NCI-H2029 treated with DMSO at 0.1 percent for 48 hours (cell line): ENCODE measurements at places on chromosomes 1 and 21.

- DNase-seq = no peak
These were observed 17.4 kb upstream of the CD1D start for GRCh38 chr1:158163000-158163947.

GRCh38 chr1:162688521-162688920 lies 56.3 kb downstream of the DDR2 start:
- DNase-seq = no peak

- DNase-seq = no peak
These were observed 93.9 kb downstream of the TNFSF18 start for GRCh38 chr1:172956871-172957270.

- no peak for DNase-seq
These were observed 16.6 kb downstream of the UTP11 start for GRCh38 chr1:38029081-38029681.

- no peak for DNase-seq
These were observed 384.7 kb upstream of the CXADR start for GRCh38 chr21:17128132-17128531.

GRCh38 chr1:150981177-150981804 lies 801 bp upstream of the ANXA9 start:
- DNase-seq = no peak

- DNase-seq = no peak
These were observed 15.8 kb upstream of the DIP2A start for GRCh38 chr21:46442938-46443337.

GRCh38 chr1:45674478-45674877 lies 11.9 kb downstream of the GPBP1L1 start:
- no peak for DNase-seq

DNA sequence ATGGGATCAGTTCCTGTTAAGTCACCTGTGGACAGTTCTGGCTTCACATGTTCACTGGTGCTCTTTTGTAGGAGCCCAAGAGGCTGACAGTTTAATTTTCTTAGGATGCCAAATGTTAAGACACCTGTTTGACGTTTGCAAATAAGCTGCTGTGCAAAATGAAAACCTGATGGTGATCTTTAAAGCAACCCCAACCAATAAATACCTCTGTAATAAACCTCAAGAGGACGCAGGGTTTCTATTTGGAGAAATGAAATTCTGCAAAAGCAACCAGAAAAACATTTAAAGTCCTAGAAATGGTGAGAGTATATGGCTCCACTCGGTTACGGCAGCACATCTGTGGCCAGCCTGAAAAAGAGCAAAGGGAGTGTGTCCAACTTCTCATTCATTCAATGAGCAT lies 5.7 kb upstream of the RHEX start:
- DNase-seq = no peak

DNA sequence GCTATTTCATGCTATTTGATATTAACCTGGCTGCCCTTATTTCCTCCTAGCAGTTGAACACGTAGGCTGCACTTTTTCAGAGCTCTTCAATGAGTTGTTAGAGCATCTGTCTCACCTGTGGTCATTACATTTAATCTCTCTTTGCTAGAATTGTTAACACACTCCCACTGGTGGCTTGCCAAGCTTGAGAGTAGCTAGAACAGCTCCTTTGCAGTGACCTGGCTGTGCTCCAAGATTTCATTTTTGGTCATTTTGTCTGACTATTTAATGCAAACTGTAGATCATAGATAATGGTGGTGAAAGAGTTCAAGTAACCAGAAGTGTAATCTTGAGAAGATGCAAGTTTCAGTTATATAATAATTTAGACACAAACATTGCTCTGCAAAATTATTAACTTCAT lies 105.6 kb downstream of the LRRC7 start:
- DNase-seq = peak; percentile 76

DNA sequence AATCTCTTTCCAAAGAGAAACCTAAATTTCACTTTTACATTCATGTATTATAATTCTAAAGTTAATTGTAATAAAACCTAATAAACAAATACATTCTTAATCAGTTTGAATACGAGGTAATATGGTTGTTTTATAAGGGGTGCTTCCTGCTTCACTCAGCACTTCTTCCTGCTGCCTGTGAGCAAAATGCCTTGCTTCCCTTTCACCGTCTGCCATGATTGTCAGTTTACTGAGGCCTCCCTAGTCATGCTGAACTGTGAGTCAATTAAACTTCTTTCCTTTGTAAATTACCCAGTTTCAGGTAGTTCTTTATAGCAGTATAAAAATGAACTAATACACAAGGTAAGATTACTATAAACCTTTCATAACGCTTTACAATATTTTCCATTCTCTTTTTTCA lies 491.1 kb upstream of the LRRC7 start:
- no peak for DNase-seq

- DNase-seq = no peak
These were observed 198.3 kb downstream of the OLFM3 start for GRCh38 chr1:101798417-101798816.

DNA sequence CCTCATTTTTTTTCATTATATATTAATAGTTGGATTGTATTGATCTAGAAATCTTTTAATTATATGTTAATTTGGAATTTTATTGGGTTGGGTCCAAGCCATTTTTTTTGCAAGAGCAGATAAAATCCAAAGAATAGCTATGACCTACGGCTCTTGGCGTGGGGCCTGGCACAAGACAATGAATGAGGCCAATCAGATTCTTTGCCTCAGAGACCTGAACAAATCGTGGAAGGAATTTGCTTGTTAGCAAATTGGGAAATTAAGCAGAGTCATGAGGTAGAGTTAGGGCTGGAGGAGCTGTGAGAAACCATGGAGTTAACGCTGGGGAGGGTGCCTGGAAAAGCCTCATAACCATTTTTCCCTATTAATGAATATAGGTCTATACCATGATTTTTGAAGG lies 40.1 kb downstream of the CAMSAP2 start:
- DNase-seq = no peak

DNA sequence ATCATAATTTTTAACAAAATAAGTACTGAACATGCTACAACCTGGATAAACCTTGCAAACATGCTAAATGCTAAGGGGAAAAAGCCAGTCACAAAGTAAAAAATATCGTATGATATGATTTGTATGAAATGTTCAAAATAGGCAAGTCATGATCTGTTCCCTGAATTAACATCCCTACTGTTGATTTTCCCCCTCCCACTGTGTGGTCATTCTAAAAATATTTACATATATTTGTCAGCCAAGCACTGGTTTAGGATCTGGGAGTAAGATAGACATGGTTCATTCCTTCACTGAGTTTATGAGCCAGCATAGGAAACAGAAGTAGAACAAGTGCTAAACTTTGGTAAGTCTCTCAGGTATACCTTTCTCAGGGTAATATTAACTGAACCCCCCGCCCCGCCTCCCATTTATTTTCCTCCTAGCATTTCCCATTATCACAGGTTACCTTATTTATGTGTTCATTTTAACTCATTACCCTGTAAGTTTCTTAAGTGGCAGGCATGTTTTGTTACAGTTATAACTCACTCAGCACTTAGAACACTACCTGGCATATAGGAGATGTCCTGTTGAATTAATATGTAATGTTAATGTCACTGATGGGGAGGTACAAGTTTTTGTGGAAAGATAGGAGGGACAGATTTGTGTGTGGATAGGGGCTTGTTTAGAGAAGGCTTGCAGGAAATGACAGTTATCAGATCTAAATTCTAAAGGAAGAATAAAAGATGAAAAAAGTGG lies 12.3 kb downstream of the UQCRH start:
- no peak for DNase-seq

GRCh38 chr1:50066806-50067205 lies 41.9 kb upstream of the ELAVL4 start:
- no peak for DNase-seq

GRCh38 chr1:56135864-56136147 lies 443.6 kb downstream of the PLPP3 start:
- no peak for DNase-seq

GRCh38 chr1:182644886-182645285 lies 39.5 kb downstream of the RGS8 start:
- no peak for DNase-seq

DNA sequence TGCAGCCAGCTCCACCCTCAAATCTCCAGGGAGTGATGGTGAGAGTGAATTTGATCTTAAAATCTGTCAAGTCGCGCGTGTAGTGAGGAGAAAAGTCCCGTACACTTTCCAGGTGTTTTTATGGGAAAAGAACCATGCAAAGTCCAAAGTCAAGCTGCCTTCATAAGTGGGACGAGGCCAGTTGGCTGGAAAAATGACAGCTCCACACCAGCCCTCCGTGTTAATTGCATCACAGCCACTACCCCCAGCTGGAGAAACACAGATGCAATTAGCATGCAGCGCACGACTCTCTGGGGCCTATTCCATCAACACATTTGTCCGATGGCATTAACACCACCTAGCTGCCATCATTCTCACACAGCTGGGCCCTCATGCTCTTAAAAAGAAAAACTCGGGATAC lies 68.4 kb downstream of the KLHDC7A start:
- DNase-seq = no peak

GRCh38 chr1:156911577-156912298 lies 8.7 kb upstream of the LRRC71 start:
- DNase-seq = peak; percentile 84

- DNase-seq = no peak
These were observed 184.3 kb upstream of the CACYBP start for GRCh38 chr1:174815474-174815908.

- DNase-seq = no peak
These were observed 301.1 kb upstream of the NRIP1 start for GRCh38 chr21:15365751-15366392.

DNA sequence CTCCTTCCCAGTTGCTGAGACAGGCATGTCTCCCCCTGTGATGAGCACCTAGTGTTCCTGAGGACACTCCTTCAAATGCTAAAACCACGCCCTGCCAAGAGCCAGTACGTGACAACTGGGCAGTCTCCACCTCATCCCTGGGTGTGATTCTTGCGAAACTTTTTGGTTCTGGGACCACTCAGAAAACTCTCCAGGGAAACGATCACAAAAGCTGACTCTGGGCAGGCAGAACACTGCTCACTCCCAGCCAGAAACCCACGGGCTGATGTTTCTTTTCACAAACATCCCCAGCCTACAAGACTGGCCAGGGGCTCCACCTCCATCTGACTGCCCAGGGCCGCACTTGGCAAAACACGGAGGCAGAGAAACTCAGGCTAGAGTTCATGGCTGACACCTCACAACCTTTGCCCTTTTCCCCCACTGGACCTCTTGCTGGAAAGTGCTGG lies 24.4 kb downstream of the DHRS3 start:
- DNase-seq = no peak

GRCh38 chr1:55063577-55063942 lies 24.2 kb downstream of the PCSK9 start:
- peak; percentile 24 for DNase-seq

DNA sequence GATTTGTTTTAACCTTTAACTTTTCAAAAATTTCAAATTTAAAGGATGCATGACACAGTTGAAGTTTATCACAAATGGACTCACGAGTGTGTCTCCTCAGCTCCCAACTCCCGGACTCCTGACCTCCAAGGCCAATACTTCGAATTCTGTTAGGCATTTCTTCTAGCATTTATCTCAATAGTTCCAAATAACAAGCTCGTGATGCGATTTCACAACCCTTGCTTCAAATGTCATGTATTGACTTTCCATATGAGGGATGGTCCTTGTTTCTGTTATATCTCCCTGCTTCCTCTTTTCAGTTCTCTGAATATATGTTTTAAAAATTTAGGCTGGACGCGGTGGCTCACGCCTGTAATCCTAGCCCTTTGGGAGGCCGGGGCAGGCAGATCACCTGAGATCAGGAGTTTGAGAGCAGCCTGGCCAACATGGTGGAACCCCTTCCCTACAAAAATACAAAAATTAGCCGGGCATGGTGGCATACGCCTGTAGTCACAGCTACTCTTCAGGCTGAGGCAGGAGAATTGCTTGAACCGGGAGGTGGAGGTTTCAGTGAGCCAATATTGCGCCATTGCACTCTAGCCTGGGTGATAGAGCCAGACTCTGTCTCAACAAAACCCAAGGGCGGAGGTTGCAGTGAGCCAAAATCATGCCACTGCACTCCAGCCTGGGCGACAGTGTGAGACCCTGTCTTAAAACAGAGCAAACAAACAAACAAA lies 52.0 kb upstream of the TINAGL1 start:
- no peak for DNase-seq

GRCh38 chr1:39683591-39684312 lies 7.5 kb downstream of the HPCAL4 start:
- DNase-seq = no peak

DNA sequence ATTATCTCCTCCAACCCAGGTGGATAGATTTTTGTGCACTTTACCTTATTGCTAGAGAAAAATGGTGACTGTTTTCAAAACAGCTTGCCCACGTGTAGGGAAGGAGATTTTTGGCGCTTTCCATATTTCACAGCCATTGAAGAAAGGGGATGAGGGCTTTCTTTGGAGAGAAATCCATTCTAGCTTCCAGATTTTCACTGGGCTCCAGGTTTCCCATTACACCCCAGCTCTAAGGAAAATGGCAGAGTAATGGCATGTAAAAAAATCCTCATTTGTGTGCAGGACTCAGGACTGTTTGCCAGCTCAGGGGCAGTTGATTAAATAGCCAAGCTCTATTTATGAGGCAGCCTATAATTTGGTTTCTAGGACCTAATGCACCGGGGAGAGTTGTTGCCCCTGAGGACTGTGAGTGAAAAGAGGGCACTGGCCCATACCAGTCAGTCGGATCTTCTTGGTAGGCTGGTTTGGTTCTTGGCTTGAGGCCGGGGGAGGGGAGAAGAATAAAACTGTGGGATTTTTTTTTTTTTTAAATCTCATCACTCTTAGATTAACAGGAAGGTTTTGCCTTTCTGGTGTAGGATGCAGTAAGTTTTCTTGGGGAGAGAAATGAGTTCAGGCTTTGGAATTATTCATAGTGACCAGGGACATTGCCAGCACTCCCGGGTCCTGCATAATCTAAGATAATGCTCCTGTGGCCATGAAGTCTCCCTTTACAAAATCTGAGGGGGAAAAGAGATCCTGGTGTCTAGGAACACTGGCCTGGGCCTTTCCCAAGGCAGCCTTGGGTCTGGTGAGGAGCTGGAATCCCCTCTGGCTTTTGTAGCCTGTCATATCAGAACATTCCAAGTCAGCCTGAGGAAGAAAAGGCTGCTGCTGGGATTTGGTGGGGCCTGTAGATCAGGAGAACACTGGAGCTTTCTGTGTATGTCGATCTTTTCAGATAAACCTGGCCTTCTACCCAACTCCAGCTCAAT lies 1.9 kb upstream of the ARID1A start:
- DNase-seq = no peak

- no peak for DNase-seq
These were observed 34.4 kb downstream of the C21orf91 start for GRCh38 chr21:17784604-17785402.

DNA sequence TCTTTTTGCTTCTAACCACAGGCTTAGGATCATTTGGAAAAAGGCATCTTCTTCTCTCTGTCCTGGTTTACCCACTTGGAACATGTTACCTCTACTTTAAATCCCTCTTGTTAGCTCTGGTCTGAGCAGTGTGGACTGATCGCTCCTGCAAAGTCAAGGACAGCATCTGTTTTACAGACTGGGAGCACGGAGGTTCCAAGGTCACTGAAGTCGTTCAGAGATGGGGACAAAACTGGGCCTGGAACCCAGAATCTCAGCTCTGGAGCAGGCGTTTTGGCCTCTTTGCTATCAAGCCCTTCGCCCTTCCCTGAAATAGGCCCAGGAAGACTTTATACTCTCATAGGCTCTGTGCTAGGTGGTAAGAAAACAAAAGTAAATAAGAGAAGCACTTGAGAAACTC lies 11.3 kb upstream of the MUTYH start:
- no peak for DNase-seq
